ENCODE measurements at places on chromosomes 16 and 17.

DNA sequence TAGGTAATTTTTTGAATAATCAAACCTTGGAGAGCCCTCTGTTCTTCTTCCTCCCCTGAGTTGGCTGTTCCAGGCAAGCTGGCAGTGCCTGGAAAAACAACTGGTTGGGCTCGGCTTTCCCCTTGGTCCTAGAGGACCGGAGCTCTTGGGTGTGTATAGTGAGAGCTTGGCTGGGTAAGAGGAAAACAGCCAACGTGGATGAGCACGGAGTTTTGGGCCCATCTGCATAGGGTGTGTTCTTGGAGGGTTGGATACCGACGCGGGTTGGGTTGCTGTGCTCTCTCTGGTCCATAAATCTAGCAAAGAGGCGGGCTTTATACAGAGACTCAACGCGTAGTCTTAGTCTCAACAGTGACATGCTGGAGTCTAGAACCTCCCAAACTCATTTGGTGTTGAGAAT, 23.2 kb downstream of the ITGB3 start:
- no peak for DNase-seq

GRCh38 chr16:3819746-3820724, 60.5 kb downstream of the CREBBP start:
- peak; percentile 82 for DNase-seq

DNA sequence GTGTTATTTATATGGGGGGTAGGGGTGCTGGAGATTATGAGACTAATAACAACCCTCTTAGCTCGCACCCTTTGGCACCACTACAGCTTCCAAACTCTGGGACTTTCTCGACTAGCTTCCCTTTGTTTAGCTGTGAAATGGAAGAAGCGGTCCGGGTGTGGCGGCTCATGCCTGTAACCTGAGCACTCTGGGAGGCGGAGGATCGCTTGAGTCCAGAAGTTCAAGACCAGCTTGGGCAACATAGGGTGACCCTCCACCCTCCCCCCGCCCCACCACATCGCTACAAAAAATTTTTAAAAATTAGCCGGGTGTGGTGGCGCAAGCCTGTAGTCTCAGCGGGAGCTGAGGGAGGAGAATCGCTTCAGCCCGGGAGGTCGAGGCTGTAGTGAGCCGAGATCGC, 814 bp upstream of the CDH3 start:
- no peak for DNase-seq

- DNase-seq: no peak
Measured at GRCh38 chr17:73437826-73438225, 126.0 kb upstream of the CDC42EP4 start.

DNA sequence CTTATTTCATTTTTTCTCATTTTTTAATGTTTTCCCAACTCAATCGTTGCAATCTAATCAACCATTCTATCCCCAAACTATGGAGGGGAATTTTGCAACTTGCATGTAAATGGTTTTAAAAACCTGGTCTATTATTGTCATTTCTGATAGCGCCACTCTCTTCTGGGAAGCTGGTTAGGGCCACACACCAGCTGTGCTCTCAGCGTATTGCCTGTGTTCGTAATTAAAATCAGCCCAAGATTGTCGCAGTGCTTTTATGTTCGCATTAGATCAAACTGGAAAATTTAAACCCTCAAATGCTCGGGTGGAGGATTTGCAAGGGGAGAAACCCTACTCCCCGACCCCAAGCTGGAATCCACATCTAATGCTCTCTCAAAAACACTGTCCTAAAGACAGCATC, 123.5 kb upstream of the CACNG5 start:
- DNase-seq: no peak

Measured in HS-5 (cell line).